ENCODE measurements at places on chromosomes 1 and 21.

DNA sequence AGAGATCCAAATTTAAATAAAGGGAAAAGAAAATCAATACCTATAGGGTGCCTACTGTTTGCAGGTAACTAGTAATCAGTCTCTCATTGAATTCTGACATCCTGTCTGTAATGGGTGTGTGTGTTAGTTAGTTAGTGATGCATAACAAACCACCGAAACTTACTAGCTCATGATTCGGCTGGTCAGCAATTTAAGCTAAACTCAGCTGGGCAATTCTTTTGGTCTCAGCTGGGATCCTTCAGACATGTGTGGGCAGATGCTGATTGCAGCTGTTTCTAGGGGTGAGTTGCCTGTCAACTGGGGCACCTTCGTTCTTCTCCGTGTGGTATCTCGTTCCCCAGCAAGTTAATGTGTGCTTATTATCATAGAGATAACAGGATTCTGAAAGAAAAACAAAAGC is 40.2 kb upstream of the ZNF124 start:
- no peak for DNase-seq

DNA sequence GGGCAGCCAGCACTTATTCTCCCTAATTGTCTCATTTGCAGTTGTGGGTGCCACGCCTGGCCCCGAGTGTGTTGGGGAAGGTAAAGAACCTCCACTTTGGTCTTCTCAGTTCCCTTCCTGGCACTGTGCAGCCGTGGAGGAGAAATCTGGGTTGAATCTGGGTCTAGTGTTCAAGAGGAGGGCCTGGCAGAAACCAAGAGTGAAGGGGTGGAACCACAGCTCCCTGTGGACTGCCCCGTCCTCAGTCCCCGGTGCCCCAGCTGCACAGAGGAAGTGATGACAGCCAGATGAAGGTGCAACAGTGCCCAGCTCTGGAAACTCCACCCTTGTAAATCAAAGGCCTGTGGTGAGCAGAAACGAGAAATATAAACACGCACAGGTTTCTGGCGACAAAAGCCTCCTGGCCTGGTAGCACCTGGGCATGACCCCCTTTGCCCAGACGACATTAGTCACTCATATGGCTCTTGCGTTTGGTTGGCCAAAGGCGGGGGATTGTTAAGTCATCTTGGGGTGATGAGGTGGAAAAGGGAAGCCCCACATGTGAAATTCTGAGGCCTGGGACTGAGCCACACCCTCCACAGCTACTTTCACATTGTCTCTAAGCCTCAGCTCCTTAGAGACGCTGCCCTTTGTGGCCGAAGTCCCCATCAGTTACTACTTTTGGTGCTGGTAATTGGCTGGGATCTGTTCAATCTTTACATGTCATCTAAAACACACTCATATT is 4.2 kb upstream of the ECE1 start:
- DNase-seq = no peak

DNA sequence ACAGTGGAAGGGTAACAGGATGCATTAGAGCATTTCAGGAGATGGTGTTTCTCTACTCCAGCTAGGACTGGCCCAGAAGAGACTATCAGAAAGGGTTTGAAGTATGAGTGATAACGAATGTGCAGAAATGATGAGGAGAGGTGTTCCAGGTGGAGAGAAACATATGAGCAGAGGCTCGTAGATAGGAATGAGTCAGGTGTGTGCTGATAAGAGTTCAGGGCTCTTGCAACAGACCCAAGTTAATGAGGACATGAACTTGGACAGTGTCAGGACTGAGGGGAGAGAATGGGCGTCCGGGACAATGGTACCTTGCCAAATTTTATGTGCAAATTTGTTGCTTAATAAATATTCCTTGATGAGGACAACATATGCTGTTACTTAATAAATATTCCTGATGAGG is 183.9 kb upstream of the NFIA start:
- DNase-seq = no peak

DNA sequence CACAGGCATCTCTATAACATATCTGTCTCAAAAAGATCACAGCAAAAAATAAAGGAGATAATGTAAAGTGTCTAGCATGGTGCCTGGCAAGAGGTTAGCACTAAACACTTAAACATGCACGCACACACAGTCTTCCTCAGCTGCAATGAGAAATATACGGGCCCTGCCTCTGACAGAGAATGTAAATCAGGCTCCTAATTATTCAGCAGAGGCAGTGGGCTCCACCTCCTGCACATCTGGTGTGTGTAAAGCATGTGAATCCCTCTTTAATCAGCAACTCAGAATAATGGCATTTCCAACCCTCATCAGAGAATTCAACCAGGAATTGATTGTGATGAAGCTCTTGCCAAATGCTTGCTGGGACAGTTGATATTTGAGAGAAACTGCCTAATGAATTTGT is 85.6 kb upstream of the KCNA3 start:
- DNase-seq = no peak

- no peak for DNase-seq
Observed at GRCh38 chr1:67299296-67299695, 8.4 kb upstream of the IL12RB2 start.

DNA sequence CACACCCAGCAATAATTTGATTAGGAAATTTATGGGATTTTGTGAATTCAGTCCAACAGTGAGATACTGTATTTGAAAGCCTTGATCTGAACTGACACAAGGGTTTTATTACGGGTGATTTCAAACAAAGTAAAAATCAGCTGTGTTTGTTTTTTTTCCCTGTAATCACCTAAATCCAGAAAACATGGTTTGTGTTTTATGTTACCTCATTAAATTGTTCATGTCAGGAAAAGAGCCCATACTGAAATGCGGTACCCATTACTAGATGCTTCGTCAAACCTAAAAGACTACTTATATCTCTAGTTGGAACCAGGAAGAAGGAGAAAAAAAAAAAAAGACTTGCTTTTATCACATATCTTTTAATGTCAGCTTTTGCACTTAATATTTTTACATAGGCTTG is 811.9 kb upstream of the RGS18 start:
- no peak for DNase-seq

DNA sequence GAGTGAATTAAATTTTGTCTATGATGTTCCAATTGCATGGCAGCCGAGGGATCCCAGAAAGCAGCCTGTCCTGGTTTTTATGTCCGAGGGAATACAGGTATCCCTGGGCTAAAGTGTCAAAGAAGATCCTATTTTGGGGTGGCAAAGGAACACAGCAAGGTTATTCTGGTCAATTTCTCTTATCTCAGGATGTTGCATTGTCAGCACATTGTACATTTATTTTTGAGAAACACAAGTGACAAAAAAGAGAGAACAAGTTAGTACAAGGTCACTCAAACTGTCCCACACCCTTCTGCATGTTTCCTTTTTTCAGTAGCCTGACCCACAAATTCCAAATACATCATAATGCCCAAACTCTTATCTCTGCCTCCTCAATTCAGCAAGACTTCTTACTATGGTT is 17.7 kb downstream of the RGS18 start:
- DNase-seq = no peak

DNA sequence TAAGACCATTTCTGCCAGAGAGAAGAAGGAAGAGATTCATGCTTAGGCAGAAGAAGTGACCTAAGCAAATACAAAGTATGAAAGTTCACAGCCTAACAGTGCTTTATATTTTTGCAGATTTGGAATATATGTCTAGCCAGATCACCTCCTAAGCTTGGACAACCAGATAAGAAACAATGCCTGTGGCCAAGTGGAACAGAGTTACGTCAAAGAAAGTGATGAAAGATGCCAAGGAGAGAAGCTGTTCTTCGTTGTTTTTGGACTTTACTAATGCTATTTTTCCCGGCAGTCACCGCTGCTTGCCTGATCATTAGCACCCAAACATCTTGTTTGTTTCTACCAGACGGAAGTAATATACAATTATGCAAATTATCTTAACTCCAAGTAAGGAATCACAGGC is 489.2 kb upstream of the C1orf87 start:
- no peak for DNase-seq

DNA sequence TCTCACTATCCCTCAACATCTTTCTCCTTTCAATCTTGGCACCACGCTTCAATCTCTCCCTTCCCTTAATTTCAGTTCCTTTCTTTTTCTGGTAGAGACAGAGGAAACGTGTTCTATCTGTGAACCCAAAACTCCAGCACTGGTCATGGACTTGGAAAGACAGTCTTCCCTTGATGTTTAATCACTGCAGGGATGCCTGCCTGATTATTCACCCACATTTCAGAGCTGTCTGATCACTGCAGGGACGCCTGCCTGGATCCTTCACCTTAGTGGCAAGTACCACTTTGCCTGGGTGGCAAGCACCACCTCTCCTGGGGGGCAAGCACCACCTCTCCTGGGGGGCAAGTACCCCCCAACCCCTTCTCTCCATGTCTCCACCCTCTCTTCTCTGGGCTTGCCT is 27.8 kb downstream of the SELL start:
- DNase-seq = no peak

DNA sequence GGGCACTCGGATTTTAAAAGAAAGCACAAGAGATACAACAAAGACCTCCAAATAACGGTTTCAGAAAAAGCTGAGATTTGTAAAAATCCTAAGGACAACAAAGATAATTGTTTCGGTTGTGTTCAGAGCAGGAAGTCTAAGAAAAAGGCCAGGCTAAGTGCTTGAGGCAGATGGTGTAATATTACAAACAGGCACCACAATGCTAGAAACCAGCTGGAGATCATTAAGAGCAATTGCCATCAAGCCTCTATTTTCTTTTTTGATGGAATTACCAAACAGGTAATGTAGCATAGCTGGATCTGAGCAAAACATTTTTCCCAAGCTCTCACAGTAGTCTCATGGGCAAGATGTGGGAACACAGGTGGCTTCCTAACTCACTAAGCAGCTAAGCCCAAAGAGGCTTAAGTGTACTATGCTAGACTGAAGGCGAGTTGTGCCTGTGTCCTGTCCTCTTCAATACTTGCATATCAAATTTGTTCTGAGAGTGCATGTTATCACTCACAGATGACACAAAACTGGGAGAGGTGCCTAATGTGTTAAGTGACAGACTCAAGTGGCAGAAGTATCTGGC is 161.6 kb downstream of the GLUL start:
- DNase-seq = peak; percentile 56

DNA sequence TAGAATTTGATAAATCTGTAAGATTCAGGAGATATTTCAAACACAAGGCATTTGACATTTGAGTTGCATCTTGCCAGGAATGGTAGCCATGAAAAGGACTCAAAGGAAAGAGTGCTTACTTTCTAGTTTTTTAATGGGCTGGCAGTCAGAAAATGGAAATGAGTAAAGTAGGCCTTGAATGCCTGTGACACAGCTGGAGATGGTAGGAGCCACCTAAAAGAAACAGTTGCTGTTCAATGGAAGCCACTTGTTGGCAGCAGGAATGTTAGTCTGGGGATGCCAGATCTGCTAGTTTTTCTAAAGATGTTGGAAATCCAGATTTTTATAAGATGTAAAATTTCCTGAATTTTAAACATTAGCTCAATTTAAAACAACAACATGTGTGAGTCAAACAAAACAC is 43.6 kb downstream of the CACHD1 start:
- no peak for DNase-seq

DNA sequence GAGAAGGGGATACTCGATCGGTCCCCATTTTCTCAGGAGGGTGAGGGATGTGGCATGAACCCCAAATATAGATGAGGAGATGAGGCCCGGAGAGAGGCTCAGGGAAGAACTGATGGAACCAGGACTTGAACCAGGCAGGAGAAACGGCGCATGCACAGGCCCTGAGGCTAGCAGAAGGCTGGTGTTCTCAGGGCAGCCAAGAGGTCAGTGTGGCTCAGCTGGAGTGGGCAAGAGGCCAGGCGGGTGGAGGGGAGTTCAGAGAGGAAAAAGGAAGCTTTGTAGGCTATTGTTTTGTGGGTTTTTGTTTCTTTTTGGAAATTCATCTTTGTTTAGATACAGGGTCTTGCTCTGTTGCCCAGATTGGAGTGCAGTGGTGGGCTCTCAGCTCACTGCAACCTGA is 122.0 kb downstream of the LACTBL1 start:
- no peak for DNase-seq

DNA sequence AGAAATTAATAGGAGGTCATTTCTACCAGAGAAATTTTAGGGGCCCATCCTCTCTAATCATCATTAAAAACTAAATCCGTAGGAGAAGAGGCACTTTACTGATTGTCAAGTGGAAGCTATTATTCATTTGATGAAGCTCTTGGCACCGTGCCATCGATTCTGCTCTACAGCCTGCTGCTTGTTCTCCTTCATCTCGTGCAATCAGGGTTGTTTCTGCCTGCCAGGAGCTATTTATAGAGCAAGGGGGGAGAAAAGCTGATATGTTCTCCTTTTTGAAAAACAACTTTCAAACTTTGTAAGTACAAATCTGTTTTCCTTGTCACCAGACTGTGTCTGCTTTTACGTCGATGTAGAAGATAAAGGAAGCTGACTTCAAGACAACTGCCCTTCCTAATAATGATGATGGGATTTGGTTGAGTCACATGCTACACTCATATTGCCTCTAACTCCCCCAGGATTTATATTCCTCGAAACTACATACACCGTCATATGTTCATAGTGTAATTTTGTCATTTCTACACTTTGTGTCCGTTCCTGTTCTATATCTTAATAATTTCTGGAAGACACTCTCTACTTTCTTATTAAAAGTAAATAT is 169.6 kb upstream of the LHX8 start:
- peak; percentile 90 for DNase-seq

DNA sequence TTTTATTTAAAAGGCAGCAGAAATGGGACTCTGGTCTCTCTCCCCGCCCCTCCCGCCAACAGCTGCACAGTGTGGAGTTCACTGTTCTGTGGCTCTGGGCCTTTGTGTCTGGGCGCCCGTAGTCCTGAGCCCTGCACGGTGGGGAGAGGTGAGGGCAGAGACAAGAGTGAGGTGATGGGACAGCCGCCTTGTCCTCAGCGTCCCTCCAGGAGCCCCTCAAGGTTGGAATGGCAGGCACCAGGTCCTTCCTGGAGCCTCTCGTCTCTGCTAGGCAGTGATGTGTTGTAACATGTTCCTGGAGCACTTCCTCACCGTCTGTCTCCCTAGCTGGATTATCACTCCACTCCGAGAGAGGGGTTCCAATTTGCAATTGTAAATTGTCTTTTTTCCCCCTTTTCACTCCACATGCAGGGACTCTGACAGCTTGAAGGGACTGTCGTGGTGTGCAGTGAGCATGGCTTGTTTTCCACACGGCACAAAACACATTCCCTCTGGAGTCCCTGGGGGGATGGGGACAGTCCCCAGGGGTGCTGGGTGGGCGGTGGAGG is 44.6 kb upstream of the C1orf174 start:
- no peak for DNase-seq

- DNase-seq = no peak
Observed at GRCh38 chr21:17201741-17202260, 311.0 kb upstream of the CXADR start.

Measured in NCI-H1436 (cell line).